Brain microvascular endothelial cell (primary cell): ENCODE measurements at places on chromosomes 1 and 21.

DNA sequence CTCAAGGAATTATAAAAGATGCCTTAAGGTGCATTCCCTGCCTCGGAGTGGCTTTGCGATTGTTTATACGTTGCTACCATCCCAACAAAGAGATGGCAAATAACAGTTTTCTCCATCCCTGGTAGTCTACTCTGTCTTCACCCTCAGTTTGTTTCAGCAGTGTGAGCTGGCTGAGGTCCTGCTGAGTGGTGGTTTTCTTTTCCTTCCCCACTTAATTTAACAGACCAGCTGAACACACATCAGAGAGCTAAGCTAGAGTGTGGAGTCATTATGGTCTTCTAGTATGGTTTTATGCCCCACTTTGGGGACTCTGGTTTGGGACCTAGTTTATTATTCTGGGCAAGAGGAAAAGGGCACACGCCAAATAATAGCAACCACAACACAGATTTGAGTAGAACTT, 2.2 kb downstream of the PIGV start:
- no peak for DNase-seq

DNA sequence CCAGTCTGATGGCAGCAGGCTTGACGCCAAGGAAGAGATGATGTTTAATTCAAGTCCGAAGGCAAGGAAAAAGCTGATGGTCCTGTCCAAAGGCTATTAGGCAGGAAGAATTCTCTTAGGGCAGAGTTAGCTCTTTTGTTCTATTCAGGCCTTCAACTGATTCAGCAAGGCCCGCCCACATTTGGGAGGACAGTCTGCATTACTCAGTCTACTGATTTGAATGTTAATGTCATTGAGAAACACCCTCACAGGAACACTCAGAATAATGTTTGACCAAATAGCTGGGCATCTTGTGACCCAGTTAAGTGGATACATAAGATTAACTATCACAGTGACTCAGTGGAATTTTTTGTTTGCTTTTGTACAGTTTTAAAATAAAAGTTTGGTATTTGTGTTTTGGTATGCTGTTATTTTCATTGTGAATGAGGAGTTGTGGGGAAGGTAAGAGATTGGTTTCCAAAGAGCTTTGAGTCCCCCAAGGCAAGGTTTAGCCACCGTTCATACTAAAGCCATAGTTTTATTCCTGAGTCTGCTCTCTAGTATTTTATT, 1.7 kb upstream of the ZNF691 start:
- no peak for DNase-seq

GRCh38 chr1:201310251-201310985, 27.1 kb downstream of the PKP1 start:
- no peak for DNase-seq

DNA sequence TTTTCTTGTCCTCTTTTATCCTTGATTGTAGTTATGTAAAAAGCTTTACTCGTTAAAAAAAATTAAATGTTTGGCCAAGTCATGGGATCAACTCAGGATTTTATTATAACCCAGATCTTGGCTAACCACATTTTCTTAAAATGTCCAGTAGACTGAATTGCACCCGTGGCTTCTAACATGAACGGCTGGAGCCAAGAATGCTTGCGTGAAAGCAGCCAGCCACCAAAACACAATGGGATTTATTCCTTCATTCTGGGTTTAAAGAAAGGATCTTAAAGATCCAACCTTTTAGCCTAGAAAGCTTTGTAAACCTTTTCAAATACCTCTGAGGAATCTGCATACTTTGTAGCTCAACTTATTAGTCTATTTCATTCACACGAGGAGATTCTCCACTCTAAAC, 404.4 kb downstream of the USP25 start:
- DNase-seq, result no peak

DNA sequence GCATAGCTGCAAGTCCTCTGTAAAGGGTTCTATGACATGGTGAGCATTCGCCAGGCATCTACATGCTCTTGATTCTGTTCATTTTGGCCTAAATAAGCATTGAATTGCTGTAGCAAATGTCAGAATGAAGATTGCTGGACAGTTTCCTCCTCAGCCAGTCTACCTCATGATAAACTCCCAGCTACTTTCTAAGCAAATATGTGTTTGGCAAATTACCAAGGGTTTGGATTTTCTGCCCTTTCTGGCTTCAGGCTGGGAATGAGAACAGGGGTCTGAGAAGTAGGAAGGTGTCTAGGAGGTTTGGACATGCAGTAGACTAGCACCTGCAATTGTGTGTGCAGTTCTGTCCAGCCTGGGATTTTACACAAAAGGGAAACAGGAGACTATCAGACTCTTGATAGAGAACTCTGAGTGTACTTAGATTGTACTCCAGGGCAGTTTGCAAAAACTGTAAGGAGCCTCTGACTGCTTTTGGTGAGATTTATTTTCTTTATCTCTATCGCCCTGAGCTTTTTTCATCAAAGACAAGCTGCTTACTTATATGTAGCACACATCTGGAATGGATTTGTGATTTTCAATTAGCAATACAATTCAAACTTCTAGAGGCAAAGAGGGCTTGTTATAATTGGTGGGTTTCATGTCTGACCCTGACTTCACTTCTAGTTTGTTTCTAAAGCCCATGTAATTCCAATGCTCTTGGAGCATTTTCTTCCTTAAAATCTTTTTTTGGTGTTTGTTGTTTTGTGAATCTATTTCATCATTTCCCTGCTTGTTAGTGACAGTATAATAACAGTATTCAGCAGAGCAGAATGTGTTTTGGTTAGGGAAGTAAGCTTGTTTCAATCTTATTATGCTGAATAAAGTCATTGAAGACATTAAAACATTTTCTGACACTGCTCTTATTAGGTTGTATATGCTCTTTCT, 150.8 kb downstream of the VPS13D start:
- DNase-seq, result no peak

- DNase-seq, result no peak
These were observed 34.0 kb upstream of the SLC19A1 start for GRCh38 chr21:45575993-45576837.

- no peak for DNase-seq
These were observed 54.7 kb upstream of the BEND5 start for GRCh38 chr1:48831120-48831978.

- no peak for DNase-seq
These were observed 848 bp downstream of the CTTNBP2NL start for GRCh38 chr1:112396653-112397471.

DNA sequence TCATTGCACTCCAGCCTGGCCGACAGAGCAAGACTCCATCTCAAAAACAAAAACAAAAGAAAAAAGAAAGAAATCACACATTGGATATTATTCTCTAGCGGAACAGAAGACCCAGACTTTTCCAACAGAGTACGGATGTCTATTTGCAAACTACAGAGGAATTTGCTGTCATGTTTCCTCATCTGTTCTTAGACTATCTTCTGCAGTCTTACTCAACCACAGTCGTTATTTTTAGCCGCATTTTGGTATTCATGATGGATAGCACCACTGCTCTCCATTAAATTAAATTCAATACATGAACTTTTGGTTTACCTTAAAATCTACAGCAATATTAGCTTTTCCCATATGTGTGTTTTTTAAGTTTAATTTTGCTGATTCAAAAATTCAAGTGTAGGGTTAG, 14.2 kb upstream of the HEATR1 start:
- DNase-seq, result no peak

DNA sequence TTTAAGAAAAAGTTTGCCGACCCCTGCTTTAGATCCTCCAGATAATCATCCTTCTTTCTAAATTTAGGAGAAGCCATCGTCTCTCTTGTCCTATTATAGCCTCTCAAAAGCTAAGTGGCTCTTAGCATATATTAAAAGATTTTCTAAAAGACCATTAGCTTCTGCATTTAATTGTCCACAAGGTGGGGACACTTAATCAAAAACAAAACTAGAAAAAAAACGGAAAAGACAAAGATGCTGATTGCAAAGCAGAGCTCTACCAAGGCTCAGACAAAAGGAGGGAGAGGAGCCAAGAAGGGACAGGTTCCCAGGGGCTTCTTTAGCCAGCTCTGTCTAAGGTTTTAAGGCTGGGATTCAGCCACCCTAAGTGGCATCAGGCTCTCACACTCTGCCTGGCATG, 128.3 kb upstream of the HMGB4 start:
- no peak for DNase-seq

DNA sequence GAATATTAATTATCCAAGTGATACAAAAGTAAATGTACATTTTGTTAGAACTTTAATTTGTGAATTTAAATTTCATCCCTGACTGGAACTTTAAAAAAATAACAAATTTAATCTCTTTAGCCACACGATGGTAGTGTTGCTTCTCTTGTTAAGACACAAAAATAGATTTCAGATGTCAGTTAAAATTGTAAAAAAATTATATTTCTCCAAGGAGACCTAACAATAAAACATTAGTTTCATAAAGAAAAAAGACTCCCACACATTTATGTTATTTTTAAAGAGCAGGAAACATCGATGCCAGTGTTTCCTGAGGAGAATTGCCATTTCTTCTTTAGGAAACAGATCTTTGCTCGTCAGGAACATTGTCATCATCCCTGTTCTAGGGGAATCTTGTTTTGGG, 74.0 kb upstream of the DEPDC1 start:
- no peak for DNase-seq

DNA sequence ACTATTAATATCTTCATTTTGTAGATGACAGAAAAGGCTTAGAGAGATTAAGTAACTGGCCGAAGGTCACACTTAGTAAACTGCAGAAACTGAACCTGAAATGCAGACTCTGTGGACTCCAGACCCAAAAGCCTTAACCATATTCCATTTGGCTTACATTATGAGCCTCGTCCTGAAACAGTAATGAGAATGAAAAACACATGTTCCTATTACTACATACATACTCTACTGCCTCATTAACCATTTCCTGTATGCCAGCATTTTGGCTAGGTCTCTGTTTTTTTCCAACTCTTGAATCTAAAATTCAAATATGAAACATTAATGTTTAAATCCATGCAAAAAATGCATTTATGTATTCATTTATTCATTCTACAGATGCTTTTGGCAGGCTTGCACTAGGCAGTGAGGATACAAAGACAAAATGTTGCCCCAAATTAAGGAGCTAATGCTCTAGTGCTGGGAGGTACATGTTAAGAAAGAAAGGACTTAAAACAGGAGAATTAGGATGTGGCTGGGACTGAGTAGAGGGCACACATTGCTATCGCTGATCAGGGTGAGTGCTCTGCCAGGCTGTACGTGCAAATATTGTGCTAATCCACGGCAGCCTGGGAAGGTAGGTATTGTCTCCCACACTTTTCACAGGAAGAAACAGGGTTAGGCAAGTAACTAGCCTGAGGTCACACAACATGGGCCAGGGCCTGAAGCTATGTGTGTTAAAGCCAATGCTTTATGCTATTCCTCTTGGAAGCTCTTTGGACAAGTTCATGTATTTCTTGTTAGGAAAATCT, 14.0 kb downstream of the DEGS1 start:
- no peak for DNase-seq

GRCh38 chr21:45019076-45019886, 55.1 kb upstream of the ADARB1 start:
- DNase-seq, result peak; percentile 54

GRCh38 chr1:111062081-111062480, 77.8 kb downstream of the DRAM2 start:
- DNase-seq, result no peak

- no peak for DNase-seq
These were observed 9.6 kb downstream of the ESPN start for GRCh38 chr1:6434186-6434585.

DNA sequence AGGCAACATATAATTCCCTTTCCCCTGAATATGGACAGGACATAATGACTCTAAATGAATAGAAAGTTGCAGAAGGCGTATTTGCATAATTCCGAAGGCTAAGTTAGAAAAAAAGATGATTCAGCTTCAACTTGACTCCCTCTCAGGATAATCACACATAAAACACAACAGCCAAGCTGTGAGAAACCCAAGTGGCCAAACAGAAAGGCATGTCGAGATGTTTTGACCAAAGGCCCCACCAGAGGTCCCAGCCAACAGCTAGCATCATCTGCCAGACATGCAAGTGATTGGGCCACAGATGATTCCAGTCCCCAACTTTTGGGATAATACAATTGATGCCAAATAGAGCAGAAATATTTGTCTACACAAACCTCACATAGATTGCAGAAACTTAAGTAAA, 444.9 kb downstream of the LTN1 start:
- DNase-seq, result no peak

DNA sequence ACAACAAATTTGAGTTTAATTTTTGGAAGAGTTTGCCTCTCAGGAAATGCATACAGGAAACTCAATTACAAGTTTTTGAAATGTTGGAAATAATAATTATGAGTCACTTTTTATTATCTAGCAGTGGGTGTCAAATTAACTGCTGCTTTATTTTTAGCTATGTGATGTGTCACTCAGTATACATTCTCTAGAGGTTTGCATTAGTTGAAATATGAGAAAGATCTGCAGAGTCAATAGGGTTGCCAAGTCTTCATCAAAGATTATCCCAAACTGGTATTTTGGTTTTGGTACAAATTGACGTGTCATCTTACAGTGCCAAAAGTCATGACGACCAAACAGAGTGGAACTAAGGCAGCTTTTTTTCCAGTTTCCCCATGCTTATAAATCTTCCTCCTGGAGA, 54.3 kb upstream of the DIPK1A start:
- no peak for DNase-seq

GRCh38 chr1:224042557-224043118, 71.3 kb upstream of the FBXO28 start:
- no peak for DNase-seq

GRCh38 chr1:216193839-216194443, 229.3 kb downstream of the USH2A start:
- no peak for DNase-seq

GRCh38 chr1:244768186-244768585, 67.3 kb upstream of the COX20 start:
- peak; percentile 8 for DNase-seq

GRCh38 chr1:220457957-220458609, 69.9 kb upstream of the MARK1 start:
- DNase-seq, result no peak

DNA sequence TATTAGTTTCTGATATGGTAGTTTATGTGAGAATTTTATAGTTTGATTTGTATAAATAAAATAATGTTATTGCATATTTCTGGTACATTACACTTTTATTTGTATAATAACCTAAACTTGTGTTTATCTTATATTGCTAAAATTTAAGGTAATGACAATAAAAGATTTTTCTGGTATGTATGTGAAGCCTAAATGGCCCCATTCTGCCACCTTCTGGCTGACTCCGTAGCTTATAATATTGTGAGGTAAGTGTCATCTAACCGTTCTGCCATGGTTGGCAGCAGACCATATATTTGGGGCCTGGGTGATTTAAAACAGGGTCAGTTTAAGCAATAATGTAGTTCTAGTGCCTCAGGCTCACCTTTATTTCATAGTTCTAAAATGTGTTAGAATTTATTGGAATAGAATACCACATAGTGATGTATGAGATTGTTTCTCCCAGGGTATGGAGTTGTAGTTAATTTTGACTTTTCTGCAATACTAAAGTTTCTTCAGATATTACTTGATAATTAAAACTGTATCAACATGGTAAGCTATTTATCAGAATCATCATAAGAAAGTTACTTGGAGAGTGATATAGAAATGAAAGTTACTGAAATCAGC, 21.2 kb upstream of the PRKACB start:
- DNase-seq, result peak; percentile 74

DNA sequence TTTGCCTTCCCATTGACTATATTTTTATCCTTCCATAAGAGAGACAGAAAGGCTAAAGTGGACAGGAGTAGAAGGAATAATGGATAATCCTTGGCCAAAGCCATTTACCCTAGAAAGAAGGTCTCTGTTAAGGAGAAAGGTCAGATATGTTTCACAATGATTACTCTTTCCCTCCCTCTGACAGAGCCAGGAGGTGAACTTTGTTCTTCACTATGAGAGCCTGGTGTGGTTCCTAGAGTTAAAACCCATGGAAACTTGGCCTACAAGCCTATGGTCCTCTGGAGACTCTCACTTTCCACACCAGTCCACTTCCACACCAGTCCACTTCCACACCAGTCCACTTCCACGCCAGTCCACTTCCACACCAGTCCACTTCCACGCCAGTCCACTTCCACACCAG, 479.9 kb upstream of the ZP4 start:
- no peak for DNase-seq
